ENCODE measurements at places on chromosomes 7 and 10. TPM values are rescaled to one million over a fixed set of nuclear protein-coding genes. Genes with fewer than 3 reads are reported as not detected.

GRCh38 chr10:126902157-126902556 is 3.1 kb upstream of the DOCK1 start:
- DNase-seq: no peak

DNA sequence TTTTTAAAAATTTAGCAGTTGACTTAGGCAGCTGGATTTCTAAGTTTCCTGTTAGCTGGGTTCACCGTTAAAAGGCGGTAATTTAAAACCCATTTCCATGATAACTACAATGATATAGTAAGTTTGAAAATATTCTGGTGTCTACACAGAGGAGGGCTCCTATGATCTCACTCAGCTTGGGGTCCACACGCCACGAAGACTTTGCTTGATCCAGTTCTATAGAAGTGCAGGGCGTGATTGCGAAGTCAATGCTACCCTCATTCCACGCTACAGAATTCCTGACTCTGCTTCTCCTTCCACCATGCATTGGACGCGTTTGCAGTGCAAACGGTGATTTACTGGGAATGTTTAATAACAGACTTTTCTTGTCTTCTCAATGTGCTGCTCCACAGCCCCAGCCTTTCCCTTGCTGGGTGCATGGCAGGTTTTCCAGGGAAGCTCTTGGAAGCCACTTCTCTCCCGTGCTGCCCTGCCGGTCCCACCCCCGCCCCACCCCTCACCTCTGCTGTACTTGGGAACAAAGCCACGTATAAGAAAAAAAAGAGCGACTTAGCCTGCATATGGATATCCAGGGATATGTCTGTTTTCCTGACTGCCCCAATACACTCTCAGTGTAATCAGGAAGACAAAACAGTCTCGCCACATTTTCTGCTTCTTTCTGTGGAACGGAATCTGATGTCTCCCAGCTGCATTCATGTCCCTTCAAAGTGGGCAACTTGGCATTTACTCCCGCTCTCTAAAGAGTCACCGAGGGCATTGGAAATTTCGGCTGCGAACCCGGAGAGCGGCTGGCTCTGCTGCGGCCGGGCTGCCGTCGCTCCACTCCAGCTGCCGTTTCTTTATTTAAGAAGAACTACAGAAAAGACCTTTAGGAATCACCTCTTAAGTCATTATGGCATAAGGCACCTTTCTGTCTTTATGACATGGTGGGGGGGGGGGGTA is 434.4 kb upstream of the MGMT start:
- no peak for DNase-seq

- no peak for DNase-seq
Measured at GRCh38 chr10:100828738-100829096, 83.3 kb downstream of the PAX2 start.

- no peak for DNase-seq
Measured at GRCh38 chr7:123692471-123692877, 36.8 kb downstream of the LMOD2 start.

DNA sequence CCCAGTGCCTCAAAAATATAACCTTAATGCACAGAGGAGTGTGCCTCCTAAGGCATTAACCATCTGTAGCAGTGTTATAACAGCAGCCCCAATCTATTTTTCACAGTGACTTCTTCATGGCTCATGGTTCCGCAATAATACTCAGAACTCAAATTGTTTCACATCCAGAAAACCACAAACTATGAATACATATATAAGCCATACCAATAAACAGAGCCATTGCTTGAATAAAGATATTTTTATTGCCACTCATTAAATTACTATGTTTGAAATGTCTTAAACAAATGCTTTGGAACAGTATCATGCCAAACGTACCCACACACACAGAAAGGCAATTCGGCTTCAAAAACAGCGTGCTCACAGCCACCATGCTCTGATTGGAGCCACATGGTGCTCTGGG is 629.3 kb upstream of the NRP1 start:
- no peak for DNase-seq

- no peak for DNase-seq
Measured at GRCh38 chr10:117928281-117928680, 118.5 kb downstream of the RAB11FIP2 start.

DNA sequence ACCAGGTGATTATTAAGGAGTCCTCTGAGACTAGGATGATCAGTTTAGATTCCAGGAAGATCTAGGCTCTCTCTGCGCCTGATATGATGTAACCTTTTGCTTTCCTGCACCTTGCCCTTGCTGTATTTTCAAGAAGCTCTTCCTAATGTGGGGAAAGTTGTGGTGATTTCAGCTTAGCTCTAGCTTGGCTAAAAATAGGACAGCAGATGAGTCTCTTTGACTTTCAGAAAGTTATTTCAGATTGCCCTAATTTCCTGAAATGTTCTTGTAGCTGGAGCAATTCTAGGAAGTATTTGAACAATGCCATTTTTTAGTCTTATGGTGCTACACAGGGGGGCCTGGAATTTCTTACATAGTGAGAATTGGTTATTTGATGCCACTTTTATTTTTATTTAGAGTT is 3.8 kb downstream of the LCOR start:
- no peak for DNase-seq

DNA sequence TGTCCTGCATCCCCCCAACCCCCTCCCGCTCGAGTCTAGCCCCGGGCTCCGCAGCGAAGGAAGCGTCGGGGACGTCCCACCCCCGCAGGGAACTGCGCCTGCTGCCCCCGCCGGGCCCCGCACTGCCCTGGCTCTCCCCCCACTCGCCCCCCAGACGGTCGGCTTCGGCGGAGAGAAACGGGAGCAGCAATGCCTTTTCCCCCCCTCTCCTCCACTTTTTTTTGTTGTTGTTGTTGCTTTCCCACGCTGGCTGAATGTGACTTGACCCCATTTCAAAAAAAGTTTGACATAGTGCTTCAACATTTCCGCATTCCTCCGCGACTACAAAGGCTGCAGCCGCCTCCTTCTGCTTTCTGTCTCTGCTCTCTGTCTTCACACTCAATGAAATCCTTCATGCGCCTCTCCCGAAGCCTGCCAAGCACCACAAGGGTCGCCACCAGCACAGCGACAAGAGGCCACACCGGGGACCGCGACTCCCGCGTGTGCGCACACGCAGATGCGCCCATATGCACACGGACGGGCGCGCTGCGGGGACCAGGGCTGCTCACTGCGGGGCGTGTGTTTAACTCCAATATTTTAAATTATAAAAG is 1.0 kb downstream of the CDK6 start:
- DNase-seq: peak; percentile 34

The CYP2E1 gene
- 1.6 TPM for polyA plus RNA-seq

Data from ovary (tissue), 10 donors.